Panc1 (cell line): ENCODE measurements at places on chromosomes 5 and 9. TPM values are rescaled to one million over a fixed set of nuclear protein-coding genes. Genes with fewer than 3 reads are reported as not detected.

Gene HAVCR1
- 0.36 TPM for total RNA-seq

Gene CYSRT1
- total RNA-seq, result 0.67 TPM

Gene CDH10
- total RNA-seq, result 0.72 TPM

Gene NUTM2G
- total RNA-seq, result not detected

Gene SLU7
- 45.7 TPM for total RNA-seq

GRCh38 chr5:177357459-177358351, at the start of gene RGS14:
Gene RGS14, plus strand, starts transcription at chr5:177357924. Its CDS starts 101 bp downstream, at chr5:177358025.
- H3K4me1 ChIP-seq, result 0 out of 2 replicates have a peak, but pooled peaks cover 2% of the 10 kb centered on the region
- H3K4me3 ChIP-seq, result no peak within 1 kb of the TSS

DNA sequence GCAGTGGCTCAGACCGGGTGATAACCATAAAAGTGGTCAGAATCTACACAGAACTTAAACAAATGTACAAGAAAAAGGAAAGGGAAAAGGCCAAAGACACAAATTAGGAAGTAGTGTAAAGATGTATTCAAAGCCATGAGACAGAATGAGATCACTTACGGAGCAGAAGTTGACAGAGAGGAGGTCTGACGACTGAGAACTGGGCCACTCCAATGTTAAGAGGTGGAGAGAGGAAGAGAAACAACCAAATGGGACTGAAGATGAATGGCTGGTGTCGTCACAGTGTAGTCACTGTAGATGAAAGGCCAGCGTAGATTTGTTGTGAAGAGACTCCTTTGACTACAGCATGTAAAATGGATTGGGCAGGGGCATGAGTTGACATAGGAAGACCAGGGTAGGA, 114.4 kb downstream of the DROSHA start:
- no peak overlapping the region for H3K4me3 ChIP-seq
- DNase-seq, result no peak
- no peak overlapping the region for H3K27ac ChIP-seq
- H3K4me1 ChIP-seq, result no peaks in the 10 kb centered on the region

Gene AJM1
- 7.2 TPM for total RNA-seq

GRCh38 chr5:93909356-93909755, 168.0 kb upstream of the POU5F2 start:
- H3K36me3 ChIP-seq, result no peaks in the 10 kb centered on the region
- no peak overlapping the region for H3K4me3 ChIP-seq
- no peaks in the 10 kb centered on the region for H3K4me1 ChIP-seq
- no peak overlapping the region for H3K27ac ChIP-seq

DNA sequence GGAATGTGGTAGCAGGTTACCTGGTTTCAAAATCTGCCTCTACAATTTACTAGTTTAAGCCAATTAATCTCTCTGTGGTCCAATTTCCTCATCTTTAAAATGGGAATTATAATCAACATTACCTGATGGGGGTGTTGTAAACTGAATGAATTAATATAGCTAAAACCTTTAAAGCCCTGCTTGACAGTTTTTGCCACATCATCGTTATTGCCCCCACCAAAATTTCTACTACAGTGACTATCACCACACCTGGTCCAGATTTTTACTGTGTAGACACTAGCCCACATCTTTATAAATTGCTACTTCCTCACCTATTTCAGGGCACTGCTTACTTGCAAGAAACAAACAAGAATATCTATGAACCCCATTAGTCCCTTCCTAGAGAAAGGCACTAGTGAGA, 65.0 kb downstream of the MLLT3 start:
- no peak for DNase-seq
- no peak overlapping the region for H3K27ac ChIP-seq
- H3K27me3 ChIP-seq, result no peaks in the 10 kb centered on the region
- H3K4me1 ChIP-seq, result no peaks in the 10 kb centered on the region
- no peak overlapping the region for H3K4me3 ChIP-seq
- H3K36me3 ChIP-seq, result no peaks in the 10 kb centered on the region

- no peaks in the 10 kb centered on the region for H3K27me3 ChIP-seq
- no peaks in the 10 kb centered on the region for H3K36me3 ChIP-seq
- no peak for DNase-seq
- H3K27ac ChIP-seq, result no peak overlapping the region
- no peak overlapping the region for H3K4me3 ChIP-seq
- no peaks in the 10 kb centered on the region for H3K4me1 ChIP-seq
Observed at GRCh38 chr9:3696368-3696767, 170.6 kb upstream of the RFX3 start.

Gene IL13
- not detected for total RNA-seq

- no peaks in the 10 kb centered on the region for H3K4me1 ChIP-seq
- H3K4me3 ChIP-seq, result no peak overlapping the region
- H3K36me3 ChIP-seq, result no peaks in the 10 kb centered on the region
- no peak for DNase-seq
- H3K27ac ChIP-seq, result no peak overlapping the region
Observed at GRCh38 chr9:102044133-102044532, 305.7 kb upstream of the GRIN3A start.

- DNase-seq, result no peak
- H3K4me1 ChIP-seq, result 0 out of 2 replicates have a peak, but pooled peaks cover 4% of the 10 kb centered on the region
- peak overlapping the region; percentile 20; the same call in 1 of the 2 replicates for H3K4me3 ChIP-seq
- no peaks in the 10 kb centered on the region for H3K27me3 ChIP-seq
- H3K36me3 ChIP-seq, result no peaks in the 10 kb centered on the region
Observed at GRCh38 chr9:78132701-78133058, 101.1 kb upstream of the GNAQ start.

- no peak for DNase-seq
- H3K4me3 ChIP-seq, result no peak overlapping the region
- H3K36me3 ChIP-seq, result no peaks in the 10 kb centered on the region
- H3K4me1 ChIP-seq, result no peaks in the 10 kb centered on the region; the same call in 1 of the 2 replicates
- no peak overlapping the region for H3K27ac ChIP-seq
- no peaks in the 10 kb centered on the region for H3K27me3 ChIP-seq
Observed at GRCh38 chr9:4665357-4665756, 923 bp downstream of the SPATA6L start.

DNA sequence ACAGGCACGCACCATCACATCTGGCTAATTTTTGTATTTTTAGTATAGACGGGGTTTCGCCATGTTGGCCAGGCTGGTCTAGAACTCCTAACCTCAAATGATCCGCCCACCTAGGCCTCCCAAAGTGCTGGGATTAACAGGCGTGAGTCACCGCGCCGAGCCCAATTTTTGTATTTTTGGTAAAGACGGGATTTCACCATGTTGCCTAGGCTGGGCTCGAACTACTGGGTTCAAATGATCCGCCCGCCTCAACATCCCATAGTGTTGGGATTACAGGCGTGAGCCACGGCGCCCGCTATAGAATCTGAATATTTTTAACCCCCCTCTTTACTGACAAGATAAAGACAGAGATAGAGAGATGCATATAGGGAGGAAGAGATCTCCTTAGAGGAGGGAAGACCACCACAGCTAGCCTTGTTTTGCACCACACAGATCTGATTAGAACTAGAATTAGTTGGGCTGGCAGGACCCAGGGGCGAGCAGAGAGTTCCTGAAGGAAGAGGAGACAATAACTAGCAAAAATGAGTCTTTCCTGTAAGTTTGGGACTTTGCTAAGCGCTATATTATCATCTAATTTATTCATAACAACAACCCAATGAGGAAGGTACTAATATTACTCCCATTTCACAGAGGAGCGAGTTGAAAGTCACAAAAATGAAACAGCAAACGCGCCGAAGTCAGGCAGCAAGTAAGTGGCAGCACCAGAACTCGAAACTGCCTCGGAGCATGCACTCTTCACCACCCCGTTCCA, 1.5 kb upstream of the ANKHD1 start:
- no peaks in the 10 kb centered on the region for H3K27me3 ChIP-seq
- H3K36me3 ChIP-seq, result peaks cover 5% of the 10 kb centered on the region
- no peak for DNase-seq
- H3K27ac ChIP-seq, result peak overlapping the region; percentile 98
- peaks cover 19% of the 10 kb centered on the region for H3K4me1 ChIP-seq
- H3K4me3 ChIP-seq, result peak overlapping the region; percentile 62
